Right renal cortex interstitium (tissue), 3 donors: ENCODE measurements at places on chromosomes 12 and 14.

GRCh38 chr14:100142073-100143040 lies 17.1 kb downstream of the DEGS2 start:
- no peak for DNase-seq

GRCh38 chr12:84294246-84294645 lies 618.4 kb downstream of the SLC6A15 start:
- DNase-seq = peak; percentile 10

DNA sequence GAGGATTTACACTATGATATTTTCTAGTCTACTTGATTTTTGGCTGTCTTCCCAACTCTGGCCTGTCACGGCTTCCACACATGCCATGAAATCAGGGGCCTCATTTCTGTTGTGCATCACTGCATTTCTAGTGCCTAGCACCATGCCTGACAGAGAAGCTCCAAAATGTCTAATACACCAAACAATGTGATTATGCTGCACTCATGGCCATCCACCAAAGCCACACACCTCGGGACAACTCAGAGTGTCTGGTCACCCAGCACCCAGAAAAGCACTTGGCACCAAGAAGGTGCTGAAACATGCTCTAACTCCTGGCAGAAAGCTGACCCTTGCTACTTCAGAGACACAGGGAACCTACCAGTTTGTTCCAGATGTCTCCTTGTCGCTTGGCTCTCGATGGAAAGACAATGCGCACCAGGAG lies 11.3 kb downstream of the GCN1 start:
- DNase-seq = no peak

- no peak for DNase-seq
Observed at GRCh38 chr12:106901276-106901675, 54.4 kb upstream of the TMEM263 start.

- no peak for DNase-seq
Observed at GRCh38 chr12:7131502-7131866, 1.3 kb downstream of the CLSTN3 start.

DNA sequence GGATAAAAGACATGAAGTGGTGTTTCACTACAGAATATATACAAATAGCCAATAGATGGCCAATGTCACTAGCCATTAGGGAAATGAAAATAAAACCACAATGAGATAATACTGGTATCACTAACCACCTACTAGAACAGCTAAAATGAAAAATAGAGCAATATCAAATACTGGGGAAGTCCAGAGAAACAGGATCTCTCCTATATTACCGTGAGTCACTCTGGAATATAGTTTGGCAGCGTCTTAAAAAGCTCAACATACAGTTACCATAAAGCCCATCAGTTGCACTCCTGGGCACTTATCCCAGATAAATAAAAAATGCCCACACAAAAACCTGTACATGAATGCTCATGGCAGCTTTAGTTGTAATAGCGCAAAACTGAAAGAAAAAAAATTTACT lies 101.7 kb downstream of the TMTC1 start:
- DNase-seq = no peak

DNA sequence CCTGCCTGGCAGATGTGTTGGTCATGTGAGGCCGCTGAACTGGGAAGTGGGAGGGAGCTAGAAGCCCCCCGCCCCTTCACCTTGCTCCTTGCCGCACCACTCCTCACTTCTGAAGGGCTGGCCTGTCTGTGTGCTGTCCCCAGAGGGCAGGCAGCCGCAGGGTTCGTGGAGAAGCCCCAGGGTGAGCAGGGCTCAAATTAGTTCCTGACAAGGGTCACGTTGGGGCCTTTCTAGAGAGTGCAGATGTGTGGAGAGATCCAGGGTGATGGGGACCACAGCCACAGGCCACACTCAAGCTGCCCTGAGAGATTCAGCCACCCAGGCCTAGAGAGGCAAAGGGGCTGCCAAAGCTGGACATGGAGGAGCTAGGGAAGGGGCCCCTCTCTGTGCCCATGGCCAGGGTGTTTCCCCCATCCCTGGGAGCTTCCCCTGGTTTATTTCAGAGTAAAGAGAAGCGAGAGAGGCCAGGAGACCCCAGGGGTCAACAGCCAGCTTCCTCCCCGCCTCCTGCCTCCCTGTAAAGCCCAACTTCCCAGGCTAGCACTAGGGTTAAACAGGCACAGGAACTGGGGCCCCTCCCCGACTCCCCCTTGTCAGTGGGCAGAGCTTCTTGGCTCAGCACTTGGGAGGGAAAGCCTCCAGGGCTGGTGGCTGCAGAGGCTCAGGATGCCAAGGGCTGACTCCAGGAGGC lies 16.2 kb downstream of the SLC25A29 start:
- DNase-seq = no peak

DNA sequence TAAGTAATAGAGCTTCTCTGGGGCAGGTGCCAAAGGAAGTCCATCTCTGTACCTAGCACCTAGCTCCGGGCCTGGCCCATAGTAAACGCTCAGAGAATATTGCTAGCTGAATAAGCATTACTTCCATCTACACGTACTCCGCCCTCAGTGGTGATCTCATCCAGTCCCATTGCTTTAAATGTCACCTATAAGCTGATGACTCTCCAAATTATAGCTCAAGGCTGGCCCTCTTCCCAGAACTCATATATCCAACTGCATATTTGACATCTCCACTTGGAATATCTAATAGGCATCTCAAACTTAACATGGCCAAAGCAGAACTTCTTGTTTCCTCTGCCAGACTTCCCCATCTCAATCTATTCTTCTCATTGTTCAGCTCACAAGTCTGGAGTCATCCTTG lies 6.9 kb upstream of the DYNLL1 start:
- no peak for DNase-seq

GRCh38 chr14:88879022-88879421 lies 54.6 kb downstream of the TTC8 start:
- no peak for DNase-seq

- DNase-seq = no peak
Observed at GRCh38 chr12:52827499-52828090, 6.5 kb downstream of the KRT79 start.

DNA sequence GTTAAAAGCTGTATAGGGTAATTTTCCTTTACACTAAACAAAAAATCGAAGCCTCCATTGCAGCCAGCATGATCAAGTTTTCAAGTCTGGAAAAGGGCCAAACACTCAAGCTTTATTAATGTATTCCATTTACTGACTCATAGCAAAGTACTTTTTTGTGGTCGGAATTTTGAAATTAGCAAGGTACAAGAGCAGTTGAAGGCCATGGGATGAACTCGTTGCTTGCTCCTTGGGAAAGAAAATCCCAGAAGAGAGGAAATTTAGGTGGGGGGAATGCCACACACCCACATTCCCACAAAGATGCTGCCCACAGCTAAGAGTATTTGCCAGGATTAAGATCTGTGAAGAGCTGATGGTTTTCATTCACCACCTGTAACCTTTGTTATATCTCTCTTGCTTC lies 333.7 kb downstream of the EGLN3 start:
- DNase-seq = no peak

DNA sequence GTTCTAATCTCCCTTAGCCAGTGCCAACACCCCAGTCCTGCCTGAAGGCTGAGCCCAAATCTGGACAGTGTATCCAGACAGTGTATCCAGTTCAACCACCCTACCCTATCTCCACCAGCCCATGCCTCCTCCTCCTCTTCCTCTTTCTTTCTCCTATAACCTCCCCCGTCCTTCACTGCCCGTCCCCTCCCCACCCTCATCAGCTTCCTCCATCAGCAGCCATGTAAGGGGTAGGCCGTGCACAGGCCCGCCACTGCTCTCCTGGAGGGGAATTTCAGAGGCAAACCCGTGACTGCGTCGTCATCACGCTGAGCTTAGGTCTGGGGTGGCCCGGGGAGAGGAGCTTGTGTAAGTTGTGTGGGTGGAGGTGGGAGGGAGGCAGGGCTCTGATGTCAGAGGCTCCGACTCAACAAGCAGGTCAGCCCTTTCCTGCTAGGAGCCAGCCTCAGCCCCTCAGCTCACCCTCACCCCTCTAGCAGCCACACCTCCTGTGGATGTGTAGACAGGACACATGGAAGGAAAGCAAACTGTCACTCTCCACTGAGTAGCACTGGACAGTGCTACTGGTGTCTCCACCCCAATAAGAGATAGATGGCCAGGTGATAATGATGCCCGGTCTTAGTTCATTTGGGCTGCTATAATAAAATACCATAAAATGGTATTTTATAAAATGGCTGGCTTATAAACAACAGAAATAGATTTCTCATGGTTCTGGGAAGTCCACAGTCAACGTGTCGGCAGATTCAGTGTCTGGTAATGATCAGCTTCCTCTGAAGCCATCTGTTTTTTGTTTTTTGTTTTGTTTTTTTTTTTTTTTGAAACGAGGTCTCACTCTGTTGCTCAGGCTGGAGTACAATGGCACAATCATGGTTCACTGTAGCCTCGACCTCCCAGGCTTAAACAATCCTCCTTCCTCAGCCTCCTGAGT lies 50.5 kb downstream of the IRF2BPL start:
- no peak for DNase-seq

GRCh38 chr14:99287269-99287942 lies 15.4 kb upstream of the BCL11B start:
- DNase-seq = no peak

- DNase-seq = no peak
Observed at GRCh38 chr12:41697161-41697560, 447.5 kb downstream of the GXYLT1 start.

DNA sequence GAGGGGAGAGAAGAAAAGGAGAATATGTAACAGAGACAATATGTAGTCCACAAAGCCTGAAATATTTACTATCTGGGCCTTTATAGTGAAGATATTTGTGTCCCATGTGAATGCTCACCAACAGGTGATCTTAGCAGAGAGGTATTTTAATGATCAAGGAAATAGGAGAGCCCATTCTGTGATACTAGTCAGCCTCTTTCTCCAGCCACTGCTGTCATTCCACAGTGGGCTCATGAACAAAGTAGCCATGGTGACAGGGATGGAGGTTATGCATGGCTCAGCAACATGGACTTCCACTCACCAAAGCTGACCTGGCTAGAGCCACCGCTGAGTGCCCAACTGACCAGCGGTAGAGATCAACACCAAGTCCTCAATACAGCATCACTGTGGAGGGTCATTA lies 58.2 kb downstream of the OSBPL8 start:
- no peak for DNase-seq

GRCh38 chr12:12725956-12726554 lies 8.9 kb downstream of the CDKN1B start:
- no peak for DNase-seq

DNA sequence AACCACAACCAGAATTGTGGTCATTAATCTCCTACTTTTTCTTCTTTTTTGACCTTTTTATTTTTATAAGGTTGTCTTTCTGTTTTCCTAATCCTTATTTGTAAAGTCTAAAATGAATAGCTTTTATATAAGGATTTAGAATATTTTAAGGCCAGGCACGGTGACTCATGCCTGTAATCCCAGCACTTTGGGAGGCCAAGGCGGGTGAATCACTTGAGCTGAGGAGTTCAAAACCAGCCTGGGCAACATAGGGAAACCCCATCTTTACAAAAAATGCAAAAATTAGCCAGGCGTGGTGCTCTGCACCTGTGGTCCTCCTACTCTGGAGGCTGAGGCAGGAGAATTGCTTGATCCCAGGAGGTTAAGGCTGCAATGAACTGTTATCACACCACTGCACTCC lies 55.1 kb downstream of the IFT81 start:
- DNase-seq = no peak

- no peak for DNase-seq
Observed at GRCh38 chr14:44151130-44151820, 355.8 kb downstream of the FSCB start.

GRCh38 chr12:65501935-65502334 lies 223.5 kb downstream of the MSRB3 start:
- no peak for DNase-seq

GRCh38 chr12:9669534-9669933 lies at the start of gene CLEC2D:
Gene CLEC2D, plus strand, starts transcription at chr12:9669713. Its CDS starts 22 bp downstream, at chr12:9669735.
- no peak for DNase-seq

DNA sequence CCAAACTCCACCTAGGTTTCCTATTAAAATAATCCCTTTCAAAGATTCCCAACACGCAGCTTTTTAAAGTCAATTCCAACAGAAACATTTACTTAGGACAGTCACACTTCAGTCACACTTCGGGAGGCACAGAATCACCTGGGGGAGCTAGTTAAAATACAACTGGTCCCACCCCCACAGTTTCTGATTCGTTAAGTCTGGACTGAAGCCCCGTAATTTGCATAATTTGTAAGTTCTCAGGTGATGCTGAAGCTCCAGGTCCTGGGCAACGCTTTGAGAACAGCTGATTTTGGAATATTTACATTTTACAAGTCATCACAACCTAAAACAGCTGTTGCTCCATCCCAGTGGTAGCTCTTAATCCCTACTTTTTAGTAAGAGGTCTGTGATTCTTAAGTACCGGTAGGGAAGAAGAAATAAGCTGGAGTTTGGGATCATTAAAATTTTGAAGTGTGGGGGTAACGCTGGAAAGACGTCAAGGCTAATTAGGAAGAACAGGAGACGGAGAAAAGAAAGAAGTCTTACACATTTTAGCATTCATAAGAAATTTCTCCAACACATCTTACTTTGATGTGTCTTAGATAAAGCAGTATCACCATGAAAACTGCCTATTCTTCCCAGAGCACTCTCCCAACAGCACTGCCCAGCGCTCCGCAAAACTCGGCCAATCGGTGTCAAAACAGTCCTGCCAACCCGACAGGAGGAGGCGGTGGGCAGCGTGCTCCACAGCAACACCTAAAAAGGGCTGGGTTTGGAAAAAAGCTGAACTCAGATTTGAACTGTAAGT lies 1.1 kb downstream of the IPO8 start:
- DNase-seq = peak; percentile 9

DNA sequence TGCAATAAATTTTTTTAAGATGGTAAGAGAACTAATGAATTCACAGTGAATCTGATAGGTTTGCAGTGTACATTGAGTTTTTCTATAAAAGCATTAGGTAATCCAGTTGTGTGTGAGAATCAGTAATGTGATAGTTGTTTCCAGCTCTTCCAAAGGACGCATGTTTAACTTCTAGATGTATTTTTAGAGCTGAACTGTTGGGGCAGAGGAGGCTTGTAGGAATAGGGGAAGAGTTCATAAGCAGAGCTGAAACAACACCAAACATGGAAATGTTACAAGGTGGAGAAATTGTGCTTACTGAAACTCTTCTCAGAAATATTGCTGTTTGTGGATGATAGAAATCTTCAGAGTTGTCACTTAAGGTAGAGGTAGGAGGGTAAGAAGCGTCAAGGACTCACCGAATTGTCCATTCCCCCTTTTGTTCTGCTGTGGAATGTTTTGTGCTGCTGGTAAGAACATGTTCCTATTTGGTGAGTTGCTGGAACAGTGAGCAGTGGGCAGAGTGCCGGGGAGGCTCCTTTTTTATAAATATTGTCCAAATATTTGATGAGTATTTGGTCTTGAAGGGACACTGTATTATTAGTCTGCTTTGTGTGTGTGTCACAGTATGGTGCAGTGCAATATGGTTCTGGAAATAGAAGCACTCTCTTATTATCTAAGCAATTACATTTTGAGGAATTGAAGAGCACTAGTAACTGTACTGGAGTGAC lies 76.7 kb downstream of the ANO6 start:
- DNase-seq = no peak
